Activated T-cell treated with anti-CD3 and anti-CD28 coated beads for 1 hour (primary cell): ENCODE measurements at places on chromosomes 16 and 17.

DNA sequence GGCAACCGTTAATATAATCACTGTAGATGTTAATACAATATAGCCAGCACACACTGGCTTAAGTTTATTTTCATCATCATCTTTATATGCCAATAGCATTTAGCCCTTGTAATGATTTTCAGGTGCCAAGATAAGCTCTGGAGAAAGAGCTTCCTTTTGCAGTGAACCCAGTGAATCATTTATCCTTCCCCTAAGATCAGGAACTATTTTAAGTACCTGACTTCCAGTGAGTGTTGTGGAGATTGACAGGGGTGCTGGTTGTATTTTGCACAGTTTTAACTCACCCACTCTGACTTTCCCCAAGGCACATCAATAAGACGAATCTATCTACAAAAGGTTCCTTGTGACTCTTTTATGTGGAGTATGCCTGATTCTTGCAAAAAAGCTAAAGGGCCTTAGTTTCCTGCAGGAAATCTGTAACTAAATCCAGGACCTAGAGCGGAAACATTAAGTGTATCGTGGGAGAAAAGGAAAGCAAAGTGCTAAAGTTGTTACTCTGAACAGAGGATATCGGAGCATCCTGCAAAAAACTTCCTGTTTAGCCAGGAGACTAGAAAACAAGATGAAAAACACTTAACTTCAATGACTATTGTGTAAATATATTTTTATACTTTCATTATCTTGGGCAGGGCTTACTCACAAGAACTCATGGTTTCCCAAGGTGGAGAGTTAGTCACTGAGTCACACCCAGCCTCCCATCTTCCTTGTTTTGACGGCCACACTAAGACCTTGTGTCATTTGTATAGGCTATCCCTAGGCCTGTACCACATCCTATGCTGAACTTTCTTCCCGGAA, 183.6 kb downstream of the MAP2K6 start:
- DNase-seq, result no peak

GRCh38 chr17:59436900-59437299, 105.4 kb downstream of the YPEL2 start:
- no peak for DNase-seq

DNA sequence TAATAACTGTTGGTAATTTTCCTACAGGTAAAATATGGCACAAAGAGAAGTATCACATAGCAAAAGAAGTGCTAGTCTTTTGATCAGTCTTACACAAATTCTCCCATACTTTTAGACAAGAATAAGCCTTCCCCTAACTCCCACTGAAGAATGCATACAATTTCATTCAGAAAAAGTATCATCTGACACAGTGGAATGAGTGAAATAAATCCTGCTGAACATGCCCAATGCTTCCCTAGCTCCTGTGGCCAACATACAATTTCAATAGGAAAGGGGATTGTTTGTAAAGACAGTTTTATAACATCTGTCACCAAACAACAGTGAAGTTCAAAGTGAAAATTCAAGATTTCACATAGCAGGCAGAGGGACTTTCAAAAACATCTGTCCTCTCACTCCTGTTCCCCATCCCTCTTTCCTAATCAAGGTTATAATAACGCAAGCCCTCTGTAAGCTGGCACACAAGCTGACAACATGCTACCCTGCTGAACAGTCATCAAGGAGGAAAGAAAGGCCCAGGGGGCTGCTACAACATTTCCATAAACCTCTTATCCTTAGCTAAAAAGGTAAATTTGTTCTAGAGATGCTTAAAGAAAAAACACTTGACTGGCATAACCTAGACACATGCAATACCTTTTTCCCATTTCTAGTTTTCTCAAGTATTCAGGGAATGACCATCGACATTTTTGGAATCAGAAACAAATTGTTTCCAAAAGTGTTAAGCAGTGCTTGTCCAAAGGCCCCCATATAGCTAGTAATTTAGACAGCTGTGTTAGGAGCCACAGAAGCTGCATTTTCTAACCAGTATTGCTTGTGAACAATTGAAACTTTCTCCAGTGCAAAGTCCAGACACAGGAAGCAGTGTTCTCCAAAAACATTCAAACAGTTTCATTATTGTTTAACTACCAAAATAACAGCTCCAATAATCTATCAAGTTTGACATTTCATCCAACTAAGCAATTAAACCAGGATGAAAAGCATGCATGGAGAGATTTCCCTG, 11.5 kb upstream of the RFFL start:
- no peak for DNase-seq

DNA sequence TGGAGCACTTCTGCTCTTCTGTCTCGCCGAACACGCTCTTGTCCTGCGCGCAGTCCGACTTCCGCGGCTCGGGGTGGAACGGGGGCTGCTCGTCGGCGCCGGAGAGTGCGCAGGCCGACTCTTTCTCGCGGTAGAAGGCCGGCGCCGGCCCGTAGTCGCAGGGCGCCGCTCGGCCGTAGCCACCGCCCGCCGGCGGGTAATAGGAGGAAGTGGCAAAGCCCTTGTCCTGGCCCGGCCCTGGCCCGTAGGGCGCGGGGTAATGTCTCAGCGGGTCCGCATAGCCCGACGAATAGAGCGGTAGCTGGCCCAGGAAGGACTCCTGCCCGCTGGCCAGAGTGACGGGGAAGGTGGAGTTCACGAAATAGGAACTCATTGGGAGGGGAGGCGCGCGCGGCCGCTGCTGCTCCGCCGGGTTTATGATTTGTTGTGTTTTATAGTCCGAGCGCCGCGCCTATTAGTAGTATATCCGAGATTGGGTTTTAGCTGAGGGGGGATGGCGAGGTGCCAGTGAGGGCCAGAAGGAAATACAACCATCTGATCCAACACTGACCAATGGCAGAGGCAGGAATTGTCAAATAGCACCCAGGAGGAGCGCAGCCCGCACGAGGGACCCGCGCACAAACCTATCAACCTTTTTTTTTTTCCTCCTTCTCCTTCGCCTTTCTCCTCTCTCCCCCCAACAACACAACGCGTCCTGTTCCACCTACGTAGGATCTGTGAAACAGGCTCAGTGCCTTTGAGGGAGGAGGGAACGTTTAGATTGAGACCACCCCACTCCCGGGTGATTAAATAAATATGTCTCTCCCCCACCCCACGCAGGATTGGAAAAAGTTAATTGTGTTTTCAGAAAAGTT, 4.4 kb upstream of the HOXB5 start:
- no peak for DNase-seq

DNA sequence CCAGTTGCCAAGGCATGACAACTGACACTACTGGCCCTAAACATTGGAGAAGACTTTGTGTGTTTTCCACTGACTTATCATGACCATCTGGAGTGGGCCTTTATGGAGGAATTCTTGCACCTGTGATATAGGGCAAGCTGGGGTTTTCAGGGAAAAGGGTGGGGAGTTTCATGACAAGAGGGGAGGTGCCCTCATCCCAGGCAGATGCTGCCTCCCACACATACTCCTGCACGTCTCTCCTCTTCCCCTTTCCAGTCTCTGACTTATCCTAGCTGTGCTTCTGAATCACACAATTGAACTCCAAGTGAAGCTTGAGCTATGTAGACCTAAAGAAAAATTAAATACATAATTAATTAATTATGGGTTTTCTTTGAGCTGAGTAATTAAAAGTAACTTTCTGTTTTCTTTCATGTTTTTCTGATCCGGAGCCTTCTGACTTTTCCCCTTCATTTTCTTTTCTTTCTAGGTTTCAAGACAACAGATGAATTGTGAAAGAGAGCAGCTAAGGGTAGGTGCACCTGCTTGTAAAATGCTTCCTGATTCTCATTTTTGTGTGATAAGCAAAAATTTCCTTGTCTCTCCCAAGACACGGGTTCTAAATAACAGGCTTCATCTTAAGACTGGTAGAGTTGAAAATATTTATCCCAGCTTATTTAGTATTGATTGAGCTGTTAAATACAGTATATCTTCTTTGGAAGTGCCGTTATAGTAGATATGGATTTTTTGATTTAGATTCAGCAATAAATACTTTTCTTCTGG, 280.9 kb upstream of the RBFOX1 start:
- no peak for DNase-seq

- no peak for DNase-seq
Measured at GRCh38 chr16:71218306-71218963, 12.1 kb downstream of the HYDIN start.

DNA sequence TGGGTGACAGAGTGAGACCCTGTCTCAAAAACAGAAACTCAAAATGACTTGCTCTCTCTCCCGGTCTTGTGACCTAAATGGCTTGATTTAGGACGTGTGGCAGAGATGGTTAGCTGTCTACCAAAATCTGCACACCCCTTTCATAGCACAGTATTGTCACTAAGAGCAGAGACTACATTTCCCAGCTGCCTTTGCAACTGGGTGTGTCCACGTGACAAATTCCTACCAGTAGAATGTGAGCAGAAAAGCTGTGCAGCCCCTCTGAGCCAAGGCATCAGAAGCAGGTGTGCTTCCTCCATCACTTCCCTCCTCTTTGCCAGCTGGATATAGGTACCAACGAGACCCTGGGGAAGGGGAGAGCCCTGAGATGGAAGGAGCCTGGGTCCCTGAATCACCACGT, 25.5 kb downstream of the GPR142 start:
- no peak for DNase-seq

DNA sequence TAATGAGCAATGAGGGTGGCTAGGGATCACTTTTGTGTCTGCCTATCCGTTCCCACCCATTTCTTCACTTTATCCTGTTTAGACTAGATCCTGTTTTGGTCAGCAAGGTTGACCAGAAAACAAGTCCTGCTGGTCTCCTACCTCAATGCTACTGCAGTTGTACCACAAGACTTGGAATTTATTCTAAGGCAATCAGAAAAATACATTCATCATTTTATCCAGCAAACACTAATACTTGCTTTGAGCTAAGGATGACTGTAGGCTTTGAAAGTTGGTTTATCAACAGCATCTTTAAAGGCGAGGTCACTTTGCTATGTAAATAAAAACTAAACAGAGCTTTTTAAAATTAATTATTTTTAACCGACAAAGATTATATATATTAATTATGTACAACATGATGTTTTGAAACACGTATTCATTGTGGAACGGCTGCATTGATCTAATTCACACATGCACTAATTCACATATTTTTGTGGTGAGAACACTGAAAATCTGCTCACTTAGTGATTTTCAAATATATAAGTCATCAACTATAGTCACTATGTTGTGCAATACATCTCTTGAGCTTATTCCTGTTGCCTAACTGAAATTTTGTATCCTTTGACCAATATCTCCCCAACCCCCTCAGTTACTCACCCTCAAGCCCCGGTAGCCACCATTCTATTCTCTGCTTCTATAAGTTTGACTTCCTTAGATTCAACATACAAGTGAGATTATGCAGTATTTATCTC, 125.9 kb upstream of the HS3ST3A1 start:
- no peak for DNase-seq

DNA sequence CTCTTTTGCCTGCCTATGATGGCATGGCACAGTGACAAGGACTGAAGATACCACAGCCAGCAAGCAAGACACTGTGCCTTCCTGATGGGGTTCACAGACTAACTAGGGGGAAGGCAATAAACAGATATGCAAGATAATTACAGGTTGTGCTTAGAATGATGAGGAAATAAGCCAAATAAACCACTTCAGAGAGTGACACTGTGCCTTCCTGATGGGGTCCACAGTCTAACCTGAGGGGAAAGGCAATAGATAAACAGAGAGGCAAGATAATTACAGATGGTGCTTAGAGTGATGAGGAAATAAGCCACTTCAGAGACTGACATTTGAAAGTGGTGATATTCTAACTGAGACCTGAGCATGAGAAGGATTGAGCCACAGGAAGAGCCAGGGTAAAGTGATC, 84.2 kb downstream of the HS3ST2 start:
- DNase-seq, result no peak

GRCh38 chr17:77217566-77217965, 76.8 kb downstream of the SEC14L1 start:
- DNase-seq, result no peak

GRCh38 chr16:3915426-3916260, 35.1 kb upstream of the CREBBP start:
- DNase-seq, result no peak

DNA sequence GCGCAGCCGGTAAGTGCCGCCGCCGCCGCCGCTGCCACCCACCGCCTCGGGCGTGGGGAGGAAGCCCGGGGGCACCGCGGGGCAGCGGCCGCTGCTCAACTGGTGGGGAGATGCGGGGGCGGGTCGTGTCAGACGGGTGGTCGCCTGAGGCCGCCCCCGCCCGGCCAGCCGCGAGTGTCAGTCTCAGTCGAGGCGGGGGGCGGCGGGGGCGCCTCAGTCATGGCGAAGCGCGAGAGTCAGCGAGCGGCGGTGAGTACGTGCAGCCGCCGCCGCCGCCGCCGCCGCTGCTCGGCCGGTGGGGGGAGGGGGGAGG, 76.2 kb downstream of the CHD9 start:
- DNase-seq, result no peak

DNA sequence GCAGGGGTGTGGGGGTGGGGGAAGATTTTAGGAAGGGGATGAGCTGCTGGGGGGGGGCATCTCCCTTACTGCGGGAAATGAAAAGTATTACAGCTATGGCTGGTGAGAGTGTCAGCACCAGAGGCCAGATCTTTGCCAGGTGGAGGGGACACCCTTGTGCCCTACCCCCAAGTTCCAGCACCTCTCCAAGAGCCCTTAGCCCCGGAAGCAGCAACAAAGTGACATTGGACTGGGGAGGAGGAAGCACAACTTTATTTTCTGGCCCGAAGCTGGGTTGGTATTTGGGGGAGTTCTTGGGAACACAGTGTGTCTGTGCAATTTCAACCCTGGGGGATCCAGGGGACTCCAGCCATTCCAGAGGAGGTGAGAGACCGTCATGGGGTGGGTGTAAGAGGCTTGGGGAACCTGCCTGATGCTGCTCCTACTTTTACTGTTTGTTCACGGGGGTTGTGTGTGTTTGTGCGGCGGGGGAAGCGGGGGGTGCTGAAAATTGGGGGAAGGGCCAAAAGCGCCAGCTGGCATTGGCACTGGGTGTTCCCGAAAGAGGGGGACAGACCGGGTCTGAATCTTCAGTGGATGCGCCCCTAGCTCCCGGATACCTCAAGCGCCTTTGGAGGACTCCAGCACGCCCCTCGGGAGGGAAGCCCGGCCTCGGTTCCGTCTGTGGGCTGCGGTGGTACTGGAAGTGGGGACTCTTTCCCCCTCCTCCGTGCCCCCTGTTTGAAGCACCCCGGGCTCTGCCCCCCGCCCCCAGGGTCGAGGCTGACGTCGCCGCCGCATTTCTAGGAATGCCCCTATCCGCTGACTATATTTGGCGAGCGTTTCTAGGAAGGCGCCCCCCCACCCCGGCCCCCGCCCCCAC, 230.3 kb downstream of the MRTFB start:
- no peak for DNase-seq

DNA sequence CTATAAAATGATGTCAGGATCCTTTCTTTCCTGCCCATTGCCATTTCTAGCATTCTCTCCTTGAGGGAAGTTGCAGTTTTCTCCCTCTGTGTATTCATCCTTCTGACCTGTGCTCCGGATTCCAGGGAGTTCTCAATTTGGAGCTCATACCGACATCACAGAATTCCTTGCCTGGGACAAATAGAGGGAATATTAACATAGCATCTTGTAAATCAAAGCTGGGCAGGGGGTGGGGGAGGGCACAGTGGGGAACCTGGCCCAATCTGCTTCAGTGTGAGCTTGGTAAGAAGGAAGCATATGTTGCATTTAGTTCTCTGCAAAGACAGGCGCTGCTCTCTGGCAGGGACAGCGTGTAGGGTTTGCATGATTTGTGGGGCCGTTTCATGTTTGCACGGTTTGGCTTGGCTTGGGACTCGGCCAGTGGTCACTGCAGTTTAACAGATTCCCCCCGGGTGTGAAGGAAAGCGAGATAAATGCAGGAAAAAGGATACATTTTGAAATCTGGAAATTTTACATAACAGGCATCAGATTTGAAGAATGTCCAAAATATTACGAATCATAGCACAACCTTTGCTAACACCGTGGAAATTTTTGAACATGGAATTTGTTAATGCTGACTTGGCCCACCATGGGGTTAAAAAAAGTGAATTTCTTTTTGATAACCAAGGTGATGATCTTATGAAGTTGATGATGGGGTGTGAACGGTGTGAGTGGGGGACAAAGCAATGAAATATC, 178.0 kb downstream of the WWOX start:
- DNase-seq, result no peak
